ENCODE measurements at places on chromosomes 6 and 20.

- DNase-seq: no peak
Measured at GRCh38 chr20:60086821-60087562, 128.8 kb downstream of the CDH26 start.

- DNase-seq: no peak
Measured at GRCh38 chr6:82330171-82330804, 33.3 kb upstream of the TPBG start.

- DNase-seq: no peak
Measured at GRCh38 chr6:70668499-70668812, 773 bp downstream of the SMAP1 start.

DNA sequence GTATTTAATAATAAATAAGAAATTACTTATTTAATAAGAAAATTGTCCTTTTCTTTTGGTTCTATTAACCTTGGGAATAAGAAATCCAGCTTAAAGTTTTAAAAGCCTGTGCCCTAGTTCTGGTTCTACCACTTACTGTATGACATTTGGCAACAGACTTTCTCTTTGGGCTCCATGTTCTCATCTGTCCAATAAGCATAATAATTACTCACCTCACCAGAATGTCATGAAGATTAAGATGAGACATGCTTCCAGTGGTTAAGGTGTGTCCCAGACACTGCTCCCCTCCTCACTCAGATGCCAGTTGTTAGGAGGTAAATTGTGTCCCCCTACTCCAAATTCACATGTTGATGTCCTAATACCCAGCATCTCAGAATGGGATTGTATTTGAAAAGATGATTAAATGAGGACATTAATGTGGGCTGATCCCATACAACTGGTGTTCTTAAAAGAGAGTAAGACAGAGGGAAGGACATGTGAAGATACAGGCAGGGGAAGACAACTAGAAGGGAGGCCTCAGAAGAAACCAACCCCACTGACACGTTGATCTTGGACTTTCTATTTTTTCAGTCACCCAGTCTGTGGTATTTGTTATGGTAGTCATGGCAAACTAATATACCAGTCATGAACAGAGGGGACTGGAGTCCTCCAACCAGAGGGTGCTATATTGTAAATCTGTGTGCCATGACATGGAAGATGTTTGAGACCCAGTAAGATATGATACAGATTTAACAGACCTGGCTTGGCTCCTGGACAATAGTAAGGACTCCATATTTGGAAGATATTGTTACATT, 6.4 kb upstream of the MICAL1 start:
- DNase-seq: peak; percentile 13

DNA sequence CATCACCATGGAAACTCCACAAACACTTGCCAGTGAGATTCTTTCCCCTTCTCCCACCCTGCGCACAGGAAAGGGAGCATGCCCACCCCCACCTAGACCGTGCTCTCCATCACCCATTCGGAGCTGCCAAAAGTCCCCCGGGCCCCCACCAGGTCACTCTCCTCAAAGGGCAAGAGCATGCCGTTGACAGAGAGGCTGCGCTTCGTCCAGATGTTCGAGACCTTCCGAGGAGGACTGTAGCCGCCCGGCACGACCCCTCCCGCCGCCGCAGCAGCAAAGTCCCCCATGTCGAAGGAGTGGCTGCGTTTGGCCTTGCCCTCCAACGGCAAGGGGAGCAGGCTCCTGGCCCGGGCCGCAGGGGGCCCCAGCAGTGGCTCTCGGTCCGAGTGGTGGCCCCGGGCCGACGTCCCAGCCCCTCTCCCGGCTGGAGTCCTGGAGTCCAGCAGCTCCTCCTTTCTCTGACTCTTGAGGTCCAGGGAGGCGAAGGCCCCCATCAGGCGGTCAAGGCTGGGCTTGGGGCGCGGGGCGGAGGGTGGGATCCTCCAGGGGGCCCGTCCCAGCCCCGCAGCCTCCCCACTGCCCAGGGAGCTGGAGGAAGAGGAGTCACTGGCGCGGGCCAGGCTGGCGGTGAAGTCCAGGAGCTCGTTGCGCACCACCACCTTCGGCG, 195.2 kb downstream of the LRFN2 start:
- DNase-seq: peak; percentile 51

- peak; percentile 93 for DNase-seq
Measured at GRCh38 chr6:11172501-11173327, 59.8 kb downstream of the NEDD9 start.

- no peak for DNase-seq
Measured at GRCh38 chr6:2021713-2022125, 223.7 kb downstream of the GMDS start.

GRCh38 chr6:139568151-139568955, 193.9 kb upstream of the CITED2 start:
- DNase-seq: no peak
